ENCODE measurements at places on chromosomes 16 and 17.

- no peak for DNase-seq
These were observed 29.7 kb downstream of the BRIP1 start for GRCh38 chr17:61833536-61834193.

GRCh38 chr17:81189670-81190530 lies 23.9 kb upstream of the AATK start:
- no peak for DNase-seq

GRCh38 chr17:49162866-49163265 lies 30.3 kb downstream of the B4GALNT2 start:
- no peak for DNase-seq

DNA sequence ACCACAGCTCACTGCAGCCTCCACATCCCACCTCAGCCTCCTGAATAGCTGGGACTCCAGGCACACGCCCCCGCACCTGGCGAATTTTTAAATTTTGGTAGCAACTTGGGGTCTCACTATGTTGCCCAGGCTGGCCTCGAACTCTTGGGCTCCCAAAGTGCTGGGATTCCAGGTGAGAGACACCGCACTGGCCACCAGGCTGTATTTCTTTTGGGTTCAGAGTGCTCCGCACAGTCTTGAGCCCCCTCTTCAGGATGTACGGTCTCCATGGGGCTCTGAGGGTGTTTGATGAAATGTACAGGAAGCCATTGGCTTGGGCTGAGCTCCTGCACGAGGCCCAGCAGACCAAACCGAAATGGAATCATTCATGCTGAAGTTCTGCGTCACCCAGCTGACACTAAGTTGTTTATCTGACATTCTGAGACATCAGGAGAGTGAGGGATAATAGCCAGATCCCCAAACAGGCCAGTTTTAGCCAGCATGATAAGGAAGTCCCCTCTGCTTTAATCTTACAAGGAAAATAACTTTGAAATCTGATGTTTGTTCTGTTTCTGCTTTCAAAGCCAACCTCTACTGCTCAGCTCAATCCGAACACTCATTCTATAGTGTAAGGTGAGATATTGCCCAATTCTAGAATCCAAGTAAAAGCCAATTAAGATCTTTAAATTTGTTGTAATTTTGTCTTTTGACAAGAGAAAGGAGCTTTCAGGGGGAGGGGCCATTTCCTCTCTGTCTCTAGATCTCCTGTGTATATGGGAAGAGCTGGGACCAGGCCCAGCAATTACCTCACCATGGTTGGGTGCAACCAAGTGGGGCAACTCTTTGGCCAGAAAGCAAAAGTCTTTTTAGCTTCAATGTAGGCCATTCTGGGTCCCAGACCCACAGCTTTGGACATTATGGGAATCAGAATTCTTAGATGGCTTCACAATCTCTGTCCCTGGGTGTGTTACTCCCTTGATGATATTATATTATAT lies 23.7 kb downstream of the GPR142 start:
- no peak for DNase-seq

GRCh38 chr17:50206604-50207293 lies 5.3 kb upstream of the COL1A1 start:
- DNase-seq: no peak

DNA sequence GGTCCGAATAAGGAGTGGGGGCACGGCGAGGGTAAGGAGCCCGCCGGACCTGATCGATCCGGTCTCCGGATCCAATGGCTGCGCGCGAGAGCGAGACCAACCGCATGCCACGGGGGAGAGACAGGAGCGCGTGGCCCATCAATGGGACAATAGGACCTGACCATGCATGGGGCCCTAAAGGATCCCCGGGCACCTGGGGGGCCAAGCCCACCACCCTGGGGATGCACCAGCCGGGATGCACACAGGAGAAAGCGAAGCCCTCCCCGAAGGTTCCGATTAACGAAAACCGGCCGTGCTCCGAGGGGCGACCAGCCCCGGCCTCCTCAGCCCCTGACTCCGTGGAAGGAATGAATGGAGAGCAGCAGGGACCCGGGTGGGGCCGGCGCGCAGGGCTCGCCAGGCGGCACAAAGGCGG lies 525 bp downstream of the JPT1 start:
- no peak for DNase-seq

DNA sequence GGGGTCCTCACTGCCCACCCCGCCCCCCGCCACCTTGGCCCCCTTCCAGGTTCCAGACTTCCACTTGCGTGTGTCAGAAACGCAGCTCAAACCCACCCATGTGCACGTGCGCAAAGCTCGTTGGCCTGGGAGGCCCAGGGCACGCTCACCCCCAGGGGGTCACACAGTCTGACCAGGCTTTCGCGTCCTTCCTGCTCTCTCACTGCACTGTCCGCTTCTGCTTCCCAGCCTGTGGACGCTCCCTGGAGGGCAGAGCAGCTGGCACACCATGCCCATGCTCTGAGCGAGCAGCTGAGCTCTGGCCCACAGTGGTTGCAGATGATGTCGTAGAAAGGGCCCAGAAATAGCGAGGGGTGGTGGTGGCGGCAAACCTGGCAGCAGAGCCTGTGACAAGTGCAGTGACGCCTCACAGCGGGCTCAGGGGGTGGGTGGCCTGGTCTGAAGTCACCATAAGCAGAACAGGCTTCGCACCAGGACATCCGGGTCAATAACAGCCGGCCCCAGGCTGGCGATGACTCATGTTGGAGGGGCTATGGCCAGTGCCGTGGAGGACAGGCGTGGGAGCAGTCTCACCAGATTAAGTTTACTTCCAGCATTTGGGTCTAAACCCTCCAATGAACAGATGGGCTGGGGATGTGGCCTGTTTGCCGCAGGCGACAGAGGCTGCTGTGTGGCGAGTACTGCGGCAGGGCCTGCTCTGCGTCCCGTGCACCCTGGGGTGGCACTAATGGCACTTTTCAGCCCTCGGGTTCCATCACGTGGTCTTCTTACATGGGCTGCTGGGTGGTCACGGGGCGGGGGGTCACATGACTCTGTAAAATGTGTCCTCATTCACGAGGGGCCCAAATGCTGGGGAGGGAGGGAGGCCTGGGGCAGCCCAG lies 49.0 kb downstream of the NT5M start:
- DNase-seq: no peak

- DNase-seq: no peak
These were observed 431.2 kb downstream of the SLC39A11 start for GRCh38 chr17:72661116-72661944.

DNA sequence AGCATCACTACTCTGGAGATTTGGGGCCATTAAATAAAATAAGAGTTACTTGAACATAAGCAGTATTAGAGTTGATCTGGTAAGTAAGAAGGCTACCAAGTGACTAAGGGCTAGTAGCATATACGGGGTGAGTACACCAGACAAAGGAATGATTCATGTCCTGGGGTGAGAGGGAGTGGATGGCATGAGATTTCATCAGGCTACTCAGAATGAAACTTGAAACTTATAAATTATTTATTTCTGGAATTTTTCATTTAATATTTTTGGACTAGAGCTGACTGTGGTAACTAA lies 2.3 kb downstream of the SLFN5 start:
- no peak for DNase-seq

GRCh38 chr16:82715833-82716232 lies 89.1 kb downstream of the CDH13 start:
- no peak for DNase-seq

DNA sequence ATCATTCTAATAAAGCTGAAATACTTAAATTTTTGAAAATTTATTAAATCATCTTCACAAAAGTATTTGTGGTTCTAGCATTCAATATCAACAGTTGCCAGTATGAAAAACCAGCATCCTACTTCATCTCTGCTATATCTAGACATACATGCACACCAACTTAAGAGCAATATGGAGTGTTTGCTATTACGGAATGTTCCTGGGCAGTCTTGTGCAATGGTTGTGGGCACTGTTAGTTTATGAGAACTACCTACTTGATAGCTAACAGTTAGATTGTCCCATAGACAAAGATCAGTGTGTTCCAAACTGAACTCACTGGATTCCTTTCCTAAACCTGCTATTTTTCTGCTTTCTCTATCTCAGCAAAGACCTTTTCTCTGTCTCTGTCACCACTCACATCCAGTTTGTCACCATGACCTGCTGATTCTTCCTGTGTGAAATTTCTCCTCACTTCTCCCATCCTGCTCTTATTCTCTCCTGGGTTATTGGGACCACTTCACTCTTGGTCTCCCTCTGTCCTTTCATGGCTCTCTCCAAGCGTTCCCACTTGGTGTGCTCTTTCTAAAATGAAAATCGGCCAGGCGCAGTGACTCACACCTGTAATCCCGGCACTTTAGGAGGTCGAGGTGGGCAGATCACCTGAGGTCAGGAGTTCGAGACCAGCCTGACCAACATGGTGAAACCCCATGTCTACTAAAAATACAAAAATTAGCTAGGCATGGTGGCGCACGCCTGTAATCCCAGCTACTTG lies 27.7 kb downstream of the CNTROB start:
- DNase-seq: no peak

GRCh38 chr17:65366102-65366844 lies 195.2 kb downstream of the AXIN2 start:
- no peak for DNase-seq

DNA sequence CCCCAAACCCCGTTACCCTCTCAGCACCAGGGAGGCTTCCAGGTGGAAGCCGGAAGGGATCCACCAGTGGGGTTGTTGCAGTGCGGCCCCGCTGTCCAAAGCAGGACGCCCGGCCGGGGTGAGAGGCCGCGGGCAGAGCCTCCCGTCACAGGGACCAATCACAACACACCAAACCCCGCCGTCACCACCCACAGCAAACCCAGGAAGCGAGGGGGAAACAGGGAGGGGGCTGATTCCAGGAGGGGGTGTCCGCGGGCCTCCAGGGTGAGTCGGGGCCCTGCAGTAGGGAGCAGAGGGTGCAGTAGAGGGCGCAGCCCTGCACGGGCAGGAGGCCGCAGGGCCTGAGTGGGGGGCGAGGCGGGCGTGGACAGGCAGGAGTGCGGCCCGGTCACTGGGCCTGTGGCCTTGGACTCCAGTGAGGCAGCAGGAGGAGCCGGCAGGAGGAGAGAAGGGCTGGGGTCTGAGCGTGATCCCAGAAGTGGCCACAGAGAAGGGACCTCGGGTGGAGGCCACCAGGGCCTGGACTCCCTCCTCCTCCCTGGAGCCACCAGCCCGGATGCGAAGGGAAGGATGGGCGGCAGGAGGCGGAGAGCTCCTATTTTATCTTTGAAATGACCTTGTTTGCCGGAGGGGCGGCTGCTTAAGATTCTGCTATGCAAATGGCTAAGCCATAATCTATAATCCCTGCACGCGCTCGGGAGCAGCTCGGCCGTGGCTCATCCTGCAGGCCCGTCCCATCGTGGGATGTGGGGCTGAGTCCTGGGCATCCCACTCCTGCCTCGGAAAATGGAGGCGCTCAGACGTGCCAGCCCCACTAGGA lies 41.5 kb downstream of the ZFPM1 start:
- no peak for DNase-seq

DNA sequence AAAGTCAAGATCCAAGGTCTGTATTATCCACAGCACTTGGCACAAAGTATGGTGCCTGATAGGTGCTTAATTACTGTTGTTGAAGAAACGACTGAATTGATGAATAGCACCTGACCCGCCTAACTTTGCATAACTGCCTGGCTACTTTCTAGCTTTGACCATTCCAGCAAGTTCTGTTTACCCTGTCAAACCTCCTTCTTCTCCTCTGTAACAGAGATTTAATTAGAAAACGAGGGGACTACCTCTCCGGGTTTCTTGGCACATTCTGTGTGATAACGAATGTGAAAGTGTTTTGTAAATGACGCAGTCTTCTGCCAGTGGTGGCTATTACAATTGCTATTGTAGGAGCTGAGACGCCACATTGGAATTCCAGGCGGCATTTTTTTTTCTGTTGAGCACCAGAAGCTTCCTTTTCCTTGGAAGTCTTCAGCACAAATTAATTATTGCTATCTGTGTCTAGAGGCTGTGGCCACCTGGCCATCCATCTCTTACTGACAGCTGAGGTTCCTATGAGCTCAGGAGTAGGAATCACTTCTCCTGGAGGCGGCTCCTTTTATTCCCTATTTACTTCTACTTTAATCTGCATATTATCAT lies 522.9 kb downstream of the HS3ST4 start:
- no peak for DNase-seq

DNA sequence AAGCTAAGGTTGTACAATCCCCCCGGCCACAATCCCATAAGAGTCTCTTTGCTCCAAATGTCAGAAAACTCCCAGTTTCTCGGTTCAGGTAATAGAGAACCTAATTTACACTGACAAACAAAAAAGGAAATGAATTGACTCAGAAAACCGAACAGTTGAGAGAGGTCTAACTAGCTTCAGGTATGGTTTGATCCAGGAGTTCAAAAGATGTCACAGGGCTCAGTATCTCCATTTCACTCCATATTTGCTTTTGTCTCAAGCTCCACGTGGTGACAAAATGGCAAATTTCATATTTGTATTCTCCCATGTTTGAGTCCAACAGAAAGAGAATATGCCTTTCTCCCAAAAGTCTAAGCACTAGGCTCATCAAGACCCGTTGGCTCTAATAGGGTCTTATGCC lies 117.4 kb downstream of the AXIN2 start:
- DNase-seq: no peak

GRCh38 chr17:82889496-82890338 lies 49.9 kb upstream of the ZNF750 start:
- DNase-seq: no peak

DNA sequence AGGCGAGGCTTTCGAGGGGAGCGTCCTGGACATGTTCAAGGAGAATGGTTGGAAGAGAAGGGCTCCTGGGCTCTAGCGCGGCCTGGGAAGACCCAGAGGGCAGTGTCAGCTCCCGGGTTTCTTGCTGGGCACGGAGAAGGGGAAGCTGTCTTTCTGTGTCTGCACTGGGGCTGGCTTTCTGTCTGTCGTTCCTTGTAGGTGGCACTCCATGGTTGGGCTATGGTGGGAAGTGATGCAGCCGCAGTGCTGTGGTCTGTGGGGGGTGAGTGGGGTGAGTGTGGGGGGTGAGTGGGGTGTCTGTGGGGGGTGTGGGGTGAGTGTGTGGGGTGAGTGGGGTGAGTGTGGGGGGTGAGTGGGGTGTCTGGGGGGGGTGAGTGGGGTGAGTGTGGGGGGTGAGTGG lies 13.7 kb downstream of the RNF213 start:
- DNase-seq: no peak

DNA sequence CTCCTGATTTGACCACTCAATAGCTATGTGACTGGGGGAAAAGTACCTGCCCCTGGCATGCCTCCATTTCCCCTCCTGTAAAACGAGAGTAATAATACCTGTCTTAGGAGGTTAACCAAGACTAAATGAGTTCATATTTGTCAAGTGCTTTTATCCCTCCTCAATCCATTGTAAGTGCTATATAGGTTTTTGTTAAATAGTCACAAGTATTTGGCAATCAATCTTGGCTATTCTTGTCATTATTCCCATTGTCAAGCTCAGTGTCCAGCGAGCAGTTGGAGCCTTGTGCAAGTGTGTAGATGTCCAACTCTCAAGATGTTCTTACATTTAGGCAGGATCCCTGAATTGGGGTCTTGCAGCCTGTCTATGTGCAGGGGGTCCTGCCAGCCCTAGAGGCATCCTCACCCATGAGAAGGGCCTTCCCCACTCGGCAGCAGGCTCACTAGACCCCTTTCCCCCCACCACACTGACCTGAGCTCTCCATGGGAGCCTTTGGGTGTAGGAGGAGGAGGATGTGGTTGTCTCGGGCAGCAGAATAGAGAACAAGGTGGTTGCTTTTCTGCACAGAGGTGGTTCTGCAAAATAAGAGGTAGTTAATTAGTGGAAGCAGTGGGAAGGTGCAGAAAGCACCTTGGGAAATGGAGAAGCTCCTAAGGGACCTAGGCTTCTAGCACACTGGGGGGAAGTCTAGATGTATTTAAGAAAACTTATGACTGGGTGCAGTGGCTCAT lies 18.0 kb downstream of the PIK3R6 start:
- no peak for DNase-seq

Data from CD4-positive, alpha-beta T cell treated with Interleukin-6 at 100 ng/mL for 8 hours (primary cell).